ENCODE measurements at places on chromosomes 6 and 20. TPM values are rescaled to one million over a fixed set of nuclear protein-coding genes. Genes with fewer than 3 reads are reported as not detected.

DNA sequence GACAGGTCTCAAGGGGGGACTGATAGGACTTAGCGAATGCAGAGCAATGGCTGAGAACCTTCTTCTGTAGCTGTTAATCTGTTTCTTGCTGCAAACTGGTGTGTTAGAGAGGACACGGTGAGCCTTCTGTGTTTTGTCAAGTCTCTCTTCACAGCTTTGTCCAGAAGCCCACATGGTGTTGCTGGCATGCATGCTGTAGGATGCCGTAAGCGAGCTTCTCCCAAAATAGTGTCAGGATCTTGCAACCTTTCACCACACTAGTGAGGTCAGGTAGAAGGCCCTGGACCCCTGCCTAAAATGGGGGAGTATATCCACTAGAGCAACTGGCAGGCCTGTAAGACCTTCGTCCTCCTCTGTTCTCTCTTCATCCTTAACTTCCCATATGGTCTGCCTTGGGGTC is 51.9 kb upstream of the GLP1R start:
- DNase-seq: no peak
- H3K4me3 ChIP-seq: no peak overlapping the region
- peaks cover 22% of the 10 kb centered on the region for H3K27me3 ChIP-seq

GRCh38 chr6:105607636-105608621 is 205.0 kb upstream of the PREP start:
- no peaks in the 10 kb centered on the region for H3K27me3 ChIP-seq
- H3K4me3 ChIP-seq: no peak overlapping the region
- H3K4me1 ChIP-seq: peaks cover 44% of the 10 kb centered on the region
- H3K36me3 ChIP-seq: no peaks in the 10 kb centered on the region

- no peak within 1 kb of the TSS for H3K27ac ChIP-seq
- peaks cover 5% of the 10 kb centered on the region for H3K4me1 ChIP-seq
- H3K4me3 ChIP-seq: peak within 1 kb of the TSS; percentile 42
- H3K36me3 ChIP-seq: no peaks in the 10 kb centered on the region
- peaks cover 47% of the 10 kb centered on the region for H3K27me3 ChIP-seq
Measured at GRCh38 chr6:152637296-152638047, at the start of gene SYNE1. SYNE1 (minus strand) TSS chr6:152637362; CDS start chr6:152628331, 9,031 bp downstream.

DNA sequence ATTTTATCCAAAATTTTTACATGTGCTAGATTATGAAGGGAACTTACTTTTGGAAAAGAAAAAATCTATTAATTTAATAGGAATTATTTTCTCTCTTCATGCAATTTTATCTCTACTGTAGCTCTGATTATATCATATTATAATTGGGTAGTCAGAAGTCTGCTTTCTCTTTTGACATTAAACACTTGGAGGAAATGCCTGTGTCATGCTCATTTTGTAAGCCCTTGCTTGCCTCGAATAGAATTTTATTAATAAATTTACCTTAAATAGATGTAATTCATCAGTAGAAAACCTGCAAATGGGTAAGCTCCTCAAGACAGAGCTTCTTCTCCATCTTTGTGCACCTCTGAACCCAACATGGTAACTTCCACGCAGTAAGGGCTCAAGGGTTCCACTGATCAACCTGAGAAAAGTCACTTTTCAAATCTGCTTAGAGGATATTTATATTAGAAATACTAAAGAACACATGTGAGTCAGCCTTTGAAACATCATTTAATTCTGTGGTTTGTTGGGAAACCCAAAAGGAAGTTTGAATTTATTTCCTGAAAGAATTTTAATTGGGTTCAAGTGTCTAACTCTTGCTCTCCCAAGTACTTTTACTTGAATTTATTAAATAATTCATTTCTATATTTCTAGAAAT is 266.0 kb downstream of the ALDH8A1 start:
- H3K36me3 ChIP-seq: no peaks in the 10 kb centered on the region
- H3K4me3 ChIP-seq: no peak overlapping the region
- H3K27me3 ChIP-seq: no peaks in the 10 kb centered on the region
- H3K4me1 ChIP-seq: peaks cover 2% of the 10 kb centered on the region

DNA sequence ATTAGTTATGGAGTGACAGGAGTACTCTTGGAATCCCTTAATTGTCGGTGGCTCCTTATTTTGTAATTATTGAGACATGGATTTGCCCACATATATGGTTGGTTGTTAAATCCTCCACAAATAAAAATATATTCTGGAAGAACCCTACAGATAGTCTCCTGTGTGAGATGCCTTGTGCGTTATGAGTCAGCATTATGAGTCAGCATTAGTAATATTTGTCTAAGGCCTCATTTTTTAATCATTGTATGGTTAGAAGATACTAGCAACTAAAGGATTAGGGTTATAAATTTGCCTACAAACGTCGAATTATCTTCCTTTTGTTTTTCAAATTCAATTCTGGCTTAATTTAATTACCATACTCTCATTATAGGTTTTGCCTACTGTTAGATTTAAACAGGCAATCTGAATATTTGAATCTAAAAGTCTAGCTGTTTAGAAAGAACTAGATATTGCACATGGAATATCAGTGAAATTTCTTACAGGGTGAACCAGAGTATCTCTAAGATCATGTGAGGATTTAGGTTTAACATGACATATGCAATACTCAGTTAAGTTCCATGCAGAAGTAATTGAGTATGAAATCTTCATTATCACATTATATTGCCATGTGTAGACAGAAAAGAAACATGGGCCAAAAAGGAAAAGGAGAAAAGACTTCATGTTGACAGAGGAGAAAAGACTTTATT is 5.9 kb downstream of the C6orf58 start:
- no peak overlapping the region for H3K4me3 ChIP-seq
- no peak overlapping the region for H3K27ac ChIP-seq
- no peaks in the 10 kb centered on the region for H3K4me1 ChIP-seq
- H3K27me3 ChIP-seq: no peaks in the 10 kb centered on the region
- H3K36me3 ChIP-seq: no peaks in the 10 kb centered on the region

GRCh38 chr6:137218473-137218916 is 690 bp downstream of the IFNGR1 start:
- H3K4me3 ChIP-seq: peak overlapping the region; percentile 87
- no peaks in the 10 kb centered on the region for H3K27me3 ChIP-seq
- peak overlapping the region; percentile 95 for H3K27ac ChIP-seq
- DNase-seq: peak; percentile 56
- no peaks in the 10 kb centered on the region for H3K36me3 ChIP-seq

MARCKS gene
- 129 TPM for total RNA-seq

DNA sequence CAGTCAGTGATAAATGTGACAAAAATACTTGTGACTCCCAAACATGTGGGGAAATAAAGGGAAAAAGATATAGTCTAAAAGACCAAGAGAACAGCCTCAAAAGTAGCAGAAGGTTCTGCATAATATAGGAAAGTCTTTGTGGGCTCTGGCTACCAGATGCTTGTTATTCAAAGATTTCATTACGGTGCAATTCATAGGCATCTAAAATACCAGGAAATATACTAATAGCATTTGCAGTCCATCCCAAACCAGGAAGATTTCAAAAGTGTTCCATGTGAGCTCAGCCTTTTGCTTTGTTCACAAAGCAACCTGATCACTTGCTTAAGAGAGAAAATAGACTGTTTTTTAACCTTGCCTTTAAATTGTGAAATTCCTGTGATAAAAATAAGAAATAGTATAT is 506.7 kb upstream of the MARCKS start:
- no peak overlapping the region for H3K4me3 ChIP-seq
- no peaks in the 10 kb centered on the region for H3K36me3 ChIP-seq
- no peaks in the 10 kb centered on the region for H3K27me3 ChIP-seq
- peak overlapping the region; percentile 5 for H3K27ac ChIP-seq
- H3K4me1 ChIP-seq: peaks cover 34% of the 10 kb centered on the region

GRCh38 chr6:31614684-31615578 is at the start of gene AIF1:
AIF1 (plus strand) TSS chr6:31615234; CDS start chr6:31615330, 96 bp downstream.
- peak; percentile 33 for DNase-seq
- no peaks in the 10 kb centered on the region for H3K27me3 ChIP-seq
- H3K4me3 ChIP-seq: no peak within 1 kb of the TSS
- peak within 1 kb of the TSS; percentile 76 for H3K27ac ChIP-seq
- H3K4me1 ChIP-seq: peaks cover 11% of the 10 kb centered on the region

KCNQ2 gene
- total RNA-seq: 2.9 TPM
